ENCODE measurements at places on chromosomes 1 and 21. TPM values are rescaled to one million over a fixed set of nuclear protein-coding genes. Genes with fewer than 3 reads are reported as not detected.

DNA sequence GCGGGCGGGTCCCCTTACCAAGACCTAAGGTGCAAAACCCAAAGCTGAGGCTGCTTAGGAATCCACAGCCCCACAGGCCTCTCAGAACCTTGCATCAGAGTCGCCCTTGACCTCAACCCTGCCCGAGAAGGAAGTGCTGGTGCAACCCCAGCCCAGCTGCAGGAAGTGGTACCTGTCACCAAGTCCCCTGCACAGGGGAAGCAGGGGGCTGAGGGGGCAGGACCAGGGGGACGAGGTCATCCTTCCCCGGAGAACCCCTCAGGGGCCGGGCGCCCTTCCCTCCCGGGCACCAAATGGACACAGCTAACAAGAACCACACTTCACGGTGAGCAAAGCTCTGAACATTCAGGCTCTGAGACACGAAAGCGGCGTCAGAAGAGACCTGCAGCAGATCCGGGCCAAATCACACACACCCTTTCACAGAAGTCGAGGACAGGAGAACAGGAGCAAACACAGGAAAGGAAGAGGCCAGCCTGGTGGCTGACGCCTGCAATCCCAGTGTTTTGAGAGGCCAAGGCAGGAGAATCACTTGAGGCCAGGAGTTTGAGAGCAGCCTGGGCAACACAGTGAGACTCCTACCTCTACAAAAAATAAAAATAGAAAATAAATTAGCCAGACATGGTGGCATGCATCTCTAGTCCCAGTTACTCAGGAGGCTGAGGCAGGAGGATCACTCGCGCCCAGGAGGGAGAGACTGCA is 6.4 kb downstream of the ITGB2 start:
- no peak for DNase-seq

Gene SH2D5
- 0.46 TPM for total RNA-seq

Gene TRAPPC3
- 68.9 TPM for total RNA-seq

- DNase-seq, result no peak
Measured at GRCh38 chr1:215133532-215133931, 51.0 kb downstream of the KCNK2 start.

GRCh38 chr1:175162955-175163354 is 29.6 kb downstream of the KIAA0040 start:
- DNase-seq, result no peak

GRCh38 chr21:32726839-32727686 is 750 bp downstream of the SYNJ1 start:
- no peak for DNase-seq

Gene NTPCR
- 29.6 TPM for total RNA-seq

DNA sequence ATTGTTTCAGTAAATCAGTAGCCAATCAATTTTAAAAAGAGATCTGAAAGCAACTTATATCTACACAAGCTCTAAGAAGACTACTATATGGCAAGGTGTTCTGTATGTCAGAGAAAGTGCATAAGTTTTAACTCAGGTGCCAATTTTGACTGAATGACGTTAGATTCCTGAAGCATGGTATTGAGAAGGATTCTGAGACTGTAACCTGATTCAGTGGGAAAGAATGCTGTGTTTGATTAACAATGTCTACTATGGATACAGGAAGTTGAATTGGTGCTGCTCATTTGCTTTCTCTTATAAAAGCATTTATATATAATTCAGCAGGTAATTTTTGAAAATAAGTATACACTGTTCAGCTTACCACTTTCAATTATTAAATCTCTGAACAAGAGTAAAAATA is 156.3 kb downstream of the PAPPA2 start:
- no peak for DNase-seq

Gene LAX1
- total RNA-seq, result not detected

DNA sequence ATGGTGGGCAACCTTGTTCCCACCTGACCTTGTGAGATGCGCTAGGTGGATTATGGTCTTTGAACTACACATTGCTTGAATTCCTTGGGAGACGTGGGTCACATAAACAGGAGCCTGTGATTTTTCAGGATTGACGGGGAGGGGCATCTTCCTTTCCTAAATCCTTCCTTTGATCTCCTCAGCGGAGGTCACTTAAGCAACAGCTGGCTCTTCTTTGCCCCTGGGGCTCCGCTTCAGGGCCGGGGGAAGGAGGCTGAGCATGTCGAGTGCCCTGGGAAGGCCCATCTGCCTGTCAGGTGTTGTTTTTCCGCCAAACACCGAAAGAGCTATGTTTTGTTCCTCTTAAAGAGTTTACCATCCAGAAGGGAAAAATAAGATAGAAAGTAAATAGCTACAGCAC is 40.6 kb downstream of the KIF26B start:
- no peak for DNase-seq

- DNase-seq, result no peak
Measured at GRCh38 chr1:53477651-53478501, 18.7 kb downstream of the DMRTB1 start.

DNA sequence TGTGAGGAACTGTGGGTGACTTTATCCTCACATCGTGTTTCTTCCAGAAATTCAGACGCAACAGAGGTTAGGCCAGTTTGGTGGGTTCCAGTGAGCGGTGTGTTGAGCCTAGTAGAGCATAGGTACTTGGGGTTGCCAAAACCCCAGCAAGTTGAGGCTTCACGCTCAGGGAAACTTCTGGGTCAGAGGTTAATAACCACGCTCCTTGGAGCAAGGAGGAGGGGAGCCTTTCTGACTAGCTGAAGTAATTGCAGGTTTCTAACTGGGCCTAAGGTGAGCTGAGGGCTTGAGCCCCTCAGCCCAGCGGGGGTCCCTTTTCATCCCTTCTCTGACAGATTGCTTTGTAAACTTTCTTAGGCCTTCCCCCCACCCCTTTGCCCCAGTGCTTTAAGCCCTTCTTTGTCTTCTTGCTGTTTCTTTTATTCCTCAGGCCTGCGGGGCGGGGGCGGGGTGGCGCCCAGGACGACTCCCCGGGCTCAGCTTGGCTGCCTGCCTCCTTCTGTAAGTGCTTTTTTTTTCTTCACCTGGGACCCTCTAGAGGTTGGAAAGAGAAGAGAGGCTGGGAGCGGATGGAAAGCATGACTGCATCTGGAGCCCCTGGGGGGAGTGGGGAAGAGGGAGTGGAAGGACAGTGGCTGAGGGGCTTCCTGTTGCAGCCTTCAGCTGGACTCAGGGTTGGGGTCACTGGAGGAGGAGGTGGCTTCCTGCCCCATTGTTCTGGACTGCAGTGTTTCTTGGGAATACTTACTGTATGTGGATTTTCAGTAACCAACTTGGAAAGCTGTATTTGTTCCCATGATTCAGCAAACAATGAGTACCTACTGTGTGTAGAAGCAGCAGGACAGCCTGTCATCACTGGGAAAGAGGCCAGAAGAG is 1.3 kb upstream of the ZNF436 start:
- no peak for DNase-seq

DNA sequence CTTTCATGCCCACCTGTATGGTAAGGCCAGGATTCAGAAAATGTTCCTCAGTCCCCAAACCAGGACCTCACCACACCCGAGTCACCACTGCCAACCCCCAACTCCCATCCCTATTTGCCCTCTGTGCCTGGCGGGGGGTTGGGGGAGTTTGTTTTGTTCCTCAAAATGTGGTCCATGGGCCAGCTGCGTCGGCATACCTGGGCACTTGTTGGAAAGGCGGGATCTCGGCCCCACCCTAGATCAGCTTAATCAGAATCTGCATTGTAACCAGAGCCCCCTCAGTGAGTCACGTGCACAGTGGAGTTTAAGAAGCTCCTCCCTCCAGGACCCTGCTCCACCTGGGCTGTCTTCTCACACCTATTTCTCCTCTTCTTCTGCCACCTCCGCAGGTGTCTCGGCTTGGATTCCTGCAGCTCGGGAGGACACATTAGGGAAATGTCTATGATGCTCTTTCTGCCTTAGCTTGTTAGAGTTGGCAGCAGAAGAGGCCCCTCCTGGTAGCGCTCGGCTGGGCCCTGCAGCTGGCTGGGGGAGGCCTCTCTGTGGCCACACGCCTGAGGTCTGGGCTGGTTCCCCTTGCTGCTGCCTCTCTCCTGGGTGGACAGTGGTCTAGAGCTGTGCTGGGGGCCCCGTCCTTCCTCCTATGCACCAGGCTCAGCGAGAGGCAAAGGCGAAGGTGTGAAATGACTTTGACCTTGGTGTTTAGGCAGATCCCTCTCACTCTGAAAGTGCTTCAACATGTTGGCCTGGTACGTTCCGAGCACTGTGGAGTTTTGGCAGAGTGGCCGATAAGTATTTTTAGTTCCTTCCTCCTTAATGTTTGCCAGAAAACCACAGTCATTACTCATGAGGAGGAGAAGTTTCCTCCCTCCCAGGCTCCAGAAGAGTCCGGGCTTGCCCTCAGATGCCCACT is 41.8 kb upstream of the CAMTA1 start:
- DNase-seq, result no peak

DNA sequence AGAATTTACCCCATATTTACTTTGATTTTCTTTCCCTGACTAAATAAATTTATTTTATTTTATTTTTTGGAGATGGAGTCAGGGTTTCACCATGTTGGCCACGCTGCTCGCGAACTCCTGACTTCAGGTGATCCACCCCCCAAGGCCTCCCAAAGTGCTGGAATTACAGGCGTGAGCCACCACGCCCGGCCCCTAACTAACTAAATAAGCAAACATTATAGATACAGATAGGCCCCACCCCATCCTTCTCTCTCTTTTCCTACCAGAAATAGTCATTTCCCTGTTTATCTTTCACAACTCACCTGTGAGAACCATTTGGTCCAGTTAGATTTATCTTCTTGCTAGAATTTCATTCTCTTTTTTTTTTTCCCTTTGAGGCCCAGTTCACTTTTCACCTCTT is 167.3 kb downstream of the DISC1 start:
- no peak for DNase-seq

GRCh38 chr1:211833174-211833820 is 2.7 kb upstream of the LPGAT1 start:
- DNase-seq, result no peak

Gene LCE3C
- not detected for total RNA-seq

DNA sequence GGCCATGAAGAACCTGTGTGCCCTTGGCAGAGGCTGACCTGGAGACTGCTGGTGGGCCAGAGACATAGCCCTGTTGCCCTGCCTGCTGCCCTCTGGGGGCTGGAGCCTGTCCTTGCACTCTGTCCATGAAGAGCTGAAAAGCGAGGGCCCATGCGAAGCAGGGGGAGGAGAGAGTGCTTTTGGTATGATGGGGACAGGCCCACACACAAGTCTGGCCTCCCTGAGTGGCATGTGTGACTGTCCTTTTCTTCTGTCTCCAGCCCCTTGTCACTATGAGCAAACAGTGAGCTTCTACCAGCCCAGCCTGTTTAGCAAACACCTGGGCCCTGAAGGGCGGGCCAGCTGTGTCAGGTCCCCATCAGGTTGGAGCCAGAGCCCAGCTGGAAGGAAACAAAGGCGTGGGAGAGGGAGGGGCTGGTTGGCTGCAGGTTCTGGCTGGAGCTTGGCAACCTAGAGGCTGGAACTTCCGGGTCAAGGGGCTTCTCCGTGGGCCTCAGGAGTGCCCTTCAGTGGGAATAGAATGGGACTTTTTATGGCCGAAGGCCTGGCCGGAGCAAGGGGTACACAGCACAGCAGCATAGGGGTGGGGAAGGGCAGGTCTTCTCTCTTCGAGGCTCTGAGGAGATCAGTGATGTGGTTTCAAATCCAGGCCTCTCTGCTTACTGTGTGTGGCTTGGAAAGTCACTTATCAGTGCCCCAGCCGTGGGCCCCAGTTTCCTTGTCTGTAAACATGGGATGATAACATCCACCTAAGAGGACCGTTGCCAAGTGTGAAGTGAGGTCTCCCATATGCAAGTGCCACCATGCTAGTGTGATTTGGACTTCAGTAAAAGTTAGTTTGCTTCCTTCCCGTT is 14.3 kb downstream of the QSOX1 start:
- DNase-seq, result no peak

GRCh38 chr1:9250411-9251381 is 16.1 kb downstream of the H6PD start:
- DNase-seq, result no peak

Gene ILDR2
- not detected for total RNA-seq

- no peak for DNase-seq
Measured at GRCh38 chr1:111769517-111770146, 13.9 kb downstream of the DDX20 start.

Gene EXTL1
- 0.34 TPM for total RNA-seq

DNA sequence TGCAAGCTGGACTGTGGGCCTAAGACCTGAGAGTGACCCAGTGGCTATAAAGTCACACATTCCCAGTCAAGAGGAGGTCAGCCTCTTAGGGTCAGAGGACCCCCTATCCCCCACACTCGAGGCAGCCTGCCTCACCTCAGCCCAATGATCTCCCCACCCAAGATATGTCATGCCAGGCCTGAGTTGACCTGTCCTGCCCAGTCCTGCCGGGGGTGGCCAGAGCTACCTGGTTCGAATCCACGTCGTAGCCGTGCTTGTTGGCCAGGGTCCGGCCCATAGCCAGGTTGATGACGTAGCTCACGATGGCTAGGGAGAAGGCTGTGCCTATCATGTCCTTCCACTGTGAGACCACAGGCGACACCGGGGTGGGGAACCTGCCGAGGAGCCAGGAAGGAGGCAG is 15.6 kb downstream of the SLC26A9 start:
- DNase-seq, result no peak

- no peak for DNase-seq
Measured at GRCh38 chr1:228197555-228198147, 10.2 kb upstream of the OBSCN start.

Gene RORC
- total RNA-seq, result not detected

Gene MMP23B
- total RNA-seq, result 4.8 TPM

DNA sequence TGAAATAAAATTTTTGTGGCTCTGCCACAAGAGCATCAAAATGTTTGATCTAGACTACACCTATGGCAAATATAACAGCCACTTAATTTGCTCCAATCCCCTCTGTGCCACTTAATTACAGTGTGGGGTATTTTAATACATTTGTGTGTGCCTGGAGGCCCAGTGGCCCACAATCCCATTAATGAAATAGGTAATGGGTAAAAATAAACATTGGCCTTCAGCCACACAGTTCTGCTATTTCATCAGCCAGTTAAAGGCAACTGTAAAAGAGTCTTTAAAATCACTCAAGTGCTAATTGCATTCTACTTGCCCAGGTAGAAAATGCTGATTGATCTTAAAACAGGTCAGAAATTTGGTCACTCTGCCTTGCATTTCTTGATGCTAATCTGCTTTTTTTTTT is 151.6 kb upstream of the UBE2U start:
- no peak for DNase-seq

- DNase-seq, result no peak
Measured at GRCh38 chr1:67408148-67408547, 22.1 kb downstream of the SERBP1 start.

DNA sequence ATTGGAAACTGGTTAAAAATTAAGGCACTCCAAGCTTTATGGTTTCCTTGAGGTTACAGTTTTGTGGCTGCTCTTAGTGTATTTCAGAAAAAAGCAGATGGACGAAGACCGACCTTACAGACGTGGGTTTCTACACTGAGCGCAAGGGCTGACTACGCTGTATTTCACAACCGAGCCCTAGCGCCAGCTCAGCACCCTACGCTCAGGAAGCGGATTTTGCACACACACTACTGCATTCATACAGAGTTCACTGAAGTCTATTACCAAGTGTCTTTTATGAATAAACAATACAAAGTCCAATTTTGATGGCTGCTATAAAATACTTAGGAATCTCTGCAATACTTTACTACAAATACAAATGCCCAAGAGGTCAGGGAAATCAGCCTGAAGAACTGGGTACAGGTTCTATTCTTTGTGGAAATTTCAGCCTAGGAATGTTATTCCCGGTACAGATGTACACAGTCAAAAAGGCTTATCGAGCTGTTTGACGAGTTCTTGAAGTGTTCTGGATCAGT is 23.8 kb downstream of the PTTG1IP start:
- no peak for DNase-seq
